Stimulated activated CD4-positive, alpha-beta T cell treated with anti-CD3 and anti-CD28 coated beads, Interleukin-1b, Interleukin-23, amount 100 ng/mL, for 1 hour (primary cell): ENCODE measurements at places on chromosomes 3 and 15.

- no peak for DNase-seq
These were observed 220.5 kb upstream of the SATB1 start for GRCh38 chr3:18645619-18646018.

DNA sequence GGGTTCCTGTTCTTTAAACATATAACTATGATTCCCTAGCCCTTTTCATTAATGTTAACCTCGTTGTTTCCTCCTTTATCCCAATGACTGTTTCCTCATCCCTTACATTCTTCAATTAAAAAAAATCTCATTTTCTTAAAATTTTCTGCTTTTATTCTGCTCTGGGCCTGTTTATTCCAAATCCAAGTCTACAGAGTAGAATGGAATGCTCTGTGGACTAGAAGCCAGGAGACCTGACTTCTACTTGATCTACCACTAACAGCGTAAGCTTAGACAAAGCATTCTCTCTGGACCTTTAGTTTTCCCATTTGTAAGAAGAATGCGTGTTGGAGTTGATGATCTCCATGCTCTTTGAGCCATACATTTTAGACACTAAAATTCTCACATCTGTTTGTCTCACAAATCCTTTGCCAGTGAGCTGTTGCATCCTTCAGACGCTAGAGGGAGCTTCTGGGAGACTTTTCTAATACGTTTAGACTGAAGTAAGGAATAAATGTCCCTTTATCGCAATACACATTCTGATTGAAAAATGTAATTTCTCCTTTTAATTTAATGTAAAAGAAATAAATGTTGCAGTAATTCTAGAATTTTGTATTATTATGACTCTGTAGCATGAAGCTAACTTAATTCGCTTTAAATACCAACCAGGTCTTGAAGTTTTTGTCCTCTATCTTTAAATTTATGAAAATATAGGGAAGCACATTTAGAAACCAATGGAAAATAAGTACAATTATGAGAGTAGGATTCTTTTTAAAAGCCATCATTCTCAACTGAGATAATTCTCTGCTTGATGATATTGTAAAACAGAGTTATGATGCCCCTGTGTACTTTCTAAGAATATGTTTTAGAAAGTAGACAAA lies 21.7 kb upstream of the GMNC start:
- no peak for DNase-seq

DNA sequence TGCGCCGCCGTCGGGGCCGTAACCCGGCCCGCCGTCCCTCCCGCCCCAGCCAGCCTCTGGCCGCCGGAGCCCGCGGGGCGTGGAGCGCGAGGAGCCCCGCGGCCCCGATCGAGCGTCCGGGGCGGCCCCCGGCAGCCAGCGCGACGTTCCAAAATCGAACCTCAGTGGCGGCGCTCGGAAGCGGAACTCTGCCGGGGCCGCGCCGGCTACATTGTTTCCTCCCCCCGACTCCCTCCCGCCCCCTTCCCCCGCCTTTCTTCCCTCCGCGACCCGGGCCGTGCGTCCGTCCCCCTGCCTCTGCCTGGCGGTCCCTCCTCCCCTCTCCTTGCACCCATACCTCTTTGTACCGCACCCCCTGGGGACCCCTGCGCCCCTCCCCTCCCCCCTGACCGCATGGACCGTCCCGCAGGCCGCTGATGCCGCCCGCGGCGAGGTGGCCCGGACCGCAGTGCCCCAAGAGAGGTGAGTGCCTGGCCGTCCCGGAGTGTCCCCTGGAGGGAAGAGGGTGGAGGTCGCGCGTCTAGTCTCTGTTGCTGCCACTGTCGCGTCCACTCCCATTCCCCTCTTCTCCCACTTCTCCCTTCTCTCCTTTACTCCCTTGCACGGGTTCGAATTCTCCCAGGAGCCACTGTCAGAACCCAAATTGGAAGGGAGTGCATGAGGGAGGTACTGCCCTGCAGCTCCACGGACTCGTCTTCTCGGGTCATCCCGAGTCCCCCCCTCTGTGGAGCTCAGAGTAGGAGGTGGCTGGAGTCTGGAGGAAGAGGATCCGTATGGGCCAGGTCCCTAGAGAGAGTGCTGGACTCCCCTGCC lies 585 bp downstream of the CSK start:
- DNase-seq = no peak

DNA sequence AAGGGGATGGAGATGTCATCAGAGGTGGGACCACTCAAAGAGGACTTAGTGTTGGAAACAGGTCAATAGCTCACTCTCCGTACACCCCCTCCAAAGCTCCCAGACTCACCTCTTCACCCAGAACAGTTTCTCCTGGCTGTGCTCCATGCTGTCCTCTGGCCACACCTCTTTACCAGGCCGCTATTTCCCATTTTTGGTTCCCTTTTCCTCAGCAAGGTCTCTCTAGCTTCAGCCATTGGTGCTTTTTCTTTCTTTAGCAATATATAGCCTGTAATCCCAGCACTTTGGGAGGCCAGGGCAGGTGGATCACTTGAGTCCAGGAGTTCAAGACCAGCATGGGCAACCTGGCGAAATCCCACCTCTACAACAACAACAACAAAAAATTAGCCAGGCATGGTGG lies 123.6 kb upstream of the SMAD3 start:
- DNase-seq = no peak

- DNase-seq = no peak
These were observed 6.5 kb downstream of the A4GNT start for GRCh38 chr3:138125548-138126221.

- DNase-seq = no peak
These were observed 154.2 kb downstream of the MECOM start for GRCh38 chr3:169509359-169509758.

DNA sequence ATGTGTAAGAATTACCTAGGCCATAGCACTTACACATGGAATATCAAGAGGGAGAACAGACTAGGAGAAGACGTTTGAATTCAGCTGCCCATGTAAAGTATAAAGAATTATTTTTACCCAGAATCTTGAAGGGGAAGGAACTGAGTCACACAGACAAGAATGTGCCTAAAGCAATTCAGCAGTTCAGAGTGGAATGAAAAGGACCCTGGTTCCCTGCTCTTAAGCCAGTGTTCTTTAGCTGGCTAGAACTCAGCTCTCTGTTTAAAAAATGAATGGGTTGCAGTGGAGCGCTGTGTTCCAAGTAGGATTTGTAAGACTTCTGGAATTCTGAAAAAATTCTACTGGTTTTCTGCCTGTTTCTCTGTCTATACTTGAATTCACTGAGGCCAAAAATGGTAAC lies 440.2 kb downstream of the LPP start:
- DNase-seq = no peak

DNA sequence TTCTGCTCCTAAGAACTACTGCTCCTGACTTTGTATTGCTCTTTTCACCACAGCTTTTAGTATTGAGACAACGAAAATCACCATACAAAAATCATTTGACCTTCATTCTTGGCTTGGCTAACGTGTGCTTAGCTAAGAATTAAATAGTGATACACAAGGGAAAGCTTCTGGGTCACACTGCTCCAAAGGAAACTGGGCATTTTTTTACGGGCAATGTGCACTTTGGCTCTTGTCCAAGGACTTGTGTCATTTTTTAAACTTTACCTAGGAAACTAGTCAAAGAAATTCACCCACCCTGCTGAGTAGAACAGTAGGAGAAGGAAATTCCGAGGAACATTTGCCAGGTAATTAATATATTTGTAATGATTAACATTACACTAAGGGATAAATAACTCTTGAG lies 19.8 kb downstream of the WDR72 start:
- no peak for DNase-seq

DNA sequence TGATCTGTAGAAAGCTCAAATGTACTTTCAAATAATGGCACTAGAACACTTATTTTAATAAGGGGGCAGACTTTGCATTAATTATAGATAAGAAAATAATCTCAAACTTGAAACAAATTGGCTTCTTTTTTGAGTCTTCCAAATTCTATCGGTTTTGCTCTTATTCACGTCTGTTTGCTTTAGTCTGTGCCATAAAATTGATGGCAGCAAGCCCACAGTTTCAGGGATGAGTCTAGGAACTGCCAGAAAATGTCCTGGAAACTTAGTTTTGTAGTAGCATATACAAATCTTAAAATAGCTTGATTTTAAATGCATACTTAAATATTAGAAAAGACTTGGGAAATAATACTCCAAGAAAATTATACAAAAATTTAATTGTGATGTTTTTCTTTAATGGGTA lies 39.7 kb downstream of the BCHE start:
- no peak for DNase-seq

DNA sequence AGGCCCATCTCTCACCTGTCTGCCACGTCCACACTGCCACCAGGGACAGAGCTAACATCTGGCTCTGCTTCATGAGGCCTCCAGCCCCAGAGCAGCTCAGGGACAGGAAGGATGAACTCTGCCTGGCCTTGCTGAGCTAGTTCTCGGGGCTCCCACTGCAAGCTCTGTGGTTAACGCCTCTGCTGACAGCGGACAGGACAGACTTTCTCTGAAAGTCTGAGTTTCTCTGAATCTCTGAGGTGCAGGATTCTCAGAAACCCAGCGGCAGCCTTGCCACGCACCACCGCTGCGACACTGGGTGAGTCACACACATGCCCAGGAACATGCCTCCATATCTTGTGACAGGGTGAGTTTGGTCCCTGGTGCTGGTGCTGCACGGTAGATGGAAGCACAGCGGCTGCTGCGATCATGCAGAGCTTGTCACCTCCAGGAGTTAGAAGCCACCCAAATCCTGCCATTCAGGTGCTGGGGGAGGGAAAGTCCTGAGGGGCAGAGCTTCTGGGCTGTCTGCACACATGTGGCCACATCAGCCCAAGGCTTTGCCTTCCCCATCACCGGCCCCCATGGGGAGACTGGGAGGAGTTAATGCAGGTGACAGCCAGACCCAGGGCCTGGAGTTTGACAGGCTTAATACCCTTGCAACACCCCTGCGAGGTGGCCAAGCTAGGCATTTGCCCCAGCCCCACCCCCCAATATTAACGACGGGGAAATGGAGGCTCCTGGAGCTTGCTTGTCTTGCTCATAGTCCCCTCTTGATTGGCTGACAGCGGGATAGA lies 267.0 kb downstream of the PLCL2 start:
- peak; percentile 23 for DNase-seq

- no peak for DNase-seq
These were observed 67.8 kb downstream of the UBP1 start for GRCh38 chr3:33372218-33373081.

DNA sequence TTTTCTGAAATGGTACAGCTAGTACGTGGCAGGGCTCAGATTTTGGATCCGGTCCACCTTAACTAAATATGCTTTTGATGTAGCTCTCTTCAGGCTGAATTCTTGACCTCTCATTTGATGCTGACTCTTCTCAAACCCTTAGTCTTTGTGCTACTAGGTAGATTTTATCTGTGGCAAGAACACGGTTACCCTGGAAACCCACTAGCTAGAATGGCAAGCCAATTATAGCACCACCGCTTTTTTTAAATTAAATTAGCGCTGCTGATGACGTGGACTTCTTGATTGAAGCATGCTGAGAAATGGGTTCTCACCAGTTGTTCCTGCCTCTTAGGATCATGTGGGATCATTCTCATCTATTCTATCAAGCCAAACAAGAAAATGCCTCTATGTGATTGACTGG lies 421.5 kb downstream of the LPP start:
- DNase-seq = no peak

DNA sequence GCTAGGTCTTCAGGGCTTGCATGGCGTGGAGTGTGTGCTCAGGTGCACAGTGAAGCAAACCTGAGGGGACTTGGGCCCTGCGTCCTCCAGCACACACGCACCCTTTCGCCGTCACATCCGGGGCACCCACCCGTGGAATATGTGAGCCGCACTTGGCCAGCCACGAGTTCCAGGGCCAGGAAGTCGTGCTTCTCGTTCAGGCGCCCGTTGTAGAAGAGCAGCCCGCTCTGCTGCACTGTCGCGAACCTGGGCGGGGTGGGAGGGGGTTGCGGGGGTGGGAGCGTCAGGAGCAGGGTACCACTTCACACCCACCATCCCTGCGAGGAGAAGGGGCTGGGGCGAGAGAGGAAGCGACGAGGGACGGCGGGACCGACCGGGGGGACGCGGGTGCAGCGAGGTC lies 7.1 kb downstream of the CELSR3 start:
- DNase-seq = no peak

DNA sequence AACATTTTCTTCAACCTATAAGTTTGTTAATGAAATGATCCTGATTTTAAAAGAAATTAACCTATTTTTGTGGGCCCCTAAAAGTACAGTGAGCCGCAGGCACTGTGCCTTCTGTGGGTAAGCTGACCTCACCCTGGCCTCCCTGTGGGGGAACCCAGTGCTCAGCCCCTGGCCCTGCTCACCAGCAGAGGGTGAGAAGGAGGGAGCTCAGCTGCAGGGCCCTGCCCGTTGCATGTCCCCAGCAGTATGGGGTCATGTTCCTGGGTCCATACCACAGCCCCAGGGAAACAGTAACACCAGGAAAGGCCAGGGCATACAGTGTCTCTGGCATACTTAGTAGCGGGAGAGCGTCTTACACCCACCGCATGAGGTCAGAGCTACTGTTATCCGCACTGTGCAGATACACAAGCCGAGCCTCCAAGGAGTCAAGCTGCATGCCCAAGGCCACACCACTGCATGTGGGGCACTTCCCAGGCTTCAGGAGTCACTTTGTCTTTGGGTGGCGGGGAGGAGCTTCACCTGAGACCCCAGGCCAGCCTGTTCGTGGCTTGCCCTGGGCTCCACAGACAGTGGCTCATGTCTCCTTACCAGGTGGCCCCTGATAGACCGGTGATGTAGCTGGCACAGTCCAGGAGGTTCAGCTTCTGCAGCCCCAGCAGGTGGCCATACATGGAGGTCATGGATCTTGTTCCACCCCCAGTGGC lies 22.6 kb upstream of the EHD4 start:
- DNase-seq = no peak

- DNase-seq = no peak
These were observed 681 bp upstream of the IL17RE start for GRCh38 chr3:9901967-9902366.

- no peak for DNase-seq
These were observed 897 bp upstream of the TLE3 start for GRCh38 chr15:70098461-70099166.

GRCh38 chr3:133673746-133674145 lies 12.0 kb upstream of the TOPBP1 start:
- DNase-seq = no peak

DNA sequence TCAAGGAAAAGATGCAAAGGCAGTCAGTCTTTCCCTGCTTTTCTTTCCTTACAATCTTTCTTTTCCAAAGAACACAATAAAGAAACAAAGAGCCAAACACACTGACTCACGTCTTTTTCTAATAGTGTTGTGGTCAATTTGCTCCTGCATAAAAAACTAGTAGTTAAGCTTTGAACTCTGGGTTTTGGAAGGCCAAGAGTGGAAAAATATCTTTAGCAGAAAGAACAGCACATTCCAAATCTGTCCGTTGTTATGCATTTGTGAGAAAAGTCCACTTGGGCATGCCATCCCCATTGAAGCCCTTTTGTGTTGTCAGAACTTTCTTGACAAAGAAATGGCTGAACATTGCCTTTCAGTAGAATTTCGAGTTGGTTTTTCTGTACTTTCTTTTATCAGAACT lies 18.2 kb downstream of the COL8A1 start:
- DNase-seq = no peak

GRCh38 chr3:129745253-129745652 lies 138.8 kb upstream of the PLXND1 start:
- no peak for DNase-seq

DNA sequence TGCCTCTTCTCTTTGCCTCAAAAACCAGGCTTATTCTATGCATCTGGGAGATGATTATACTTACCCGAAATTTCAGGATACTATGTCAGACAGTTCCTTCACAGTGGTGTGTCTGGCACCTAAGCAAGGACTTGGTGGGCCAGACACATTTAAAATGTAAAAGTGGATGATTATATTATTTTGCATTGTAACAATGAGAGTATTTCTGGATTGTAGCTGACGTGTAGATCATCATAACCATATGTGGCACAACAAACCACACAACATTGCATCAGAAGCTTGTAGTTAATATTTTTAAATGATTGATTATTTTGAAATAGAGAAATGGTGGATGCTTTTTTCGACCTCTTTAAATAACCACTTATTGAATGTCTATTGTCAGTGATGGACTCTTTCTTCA lies 109.0 kb downstream of the TIGIT start:
- no peak for DNase-seq
